ENCODE measurements at places on chromosomes 1 and 21.

DNA sequence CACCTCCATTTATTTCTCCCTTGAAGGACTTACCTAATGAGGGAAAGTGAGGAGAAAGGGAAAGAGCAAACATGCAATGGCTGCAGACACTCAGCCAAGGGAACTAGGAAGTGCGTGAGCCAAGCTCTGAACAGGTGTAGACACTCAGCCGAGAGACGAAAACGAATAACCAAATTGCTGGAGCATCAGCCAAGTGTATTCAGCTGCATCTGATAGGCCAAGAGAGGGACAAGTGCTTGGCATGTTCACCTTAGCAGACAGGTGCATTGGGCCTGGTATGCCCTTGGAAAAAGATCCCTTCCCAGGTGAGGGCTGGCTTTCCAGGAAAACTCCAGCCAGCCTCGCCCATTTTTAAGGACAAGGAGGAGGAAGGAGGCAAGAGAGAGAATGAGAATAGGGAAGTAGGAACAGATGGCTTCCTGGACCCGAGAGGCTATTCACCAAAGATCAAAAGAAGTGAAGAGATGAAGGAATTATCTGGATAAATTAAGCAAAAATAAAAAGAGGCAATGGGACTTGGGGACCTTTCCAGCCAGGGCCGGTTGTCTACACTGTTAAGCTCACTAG lies 184.7 kb downstream of the TOMM20 start:
- DNase-seq = no peak
- no peaks in the 10 kb centered on the region for H3K36me3 ChIP-seq
- H3K27ac ChIP-seq = no peak overlapping the region
- H3K4me1 ChIP-seq = no peaks in the 10 kb centered on the region
- no peak overlapping the region for H3K4me3 ChIP-seq

- H3K4me3 ChIP-seq = no peak overlapping the region
- no peaks in the 10 kb centered on the region for H3K4me1 ChIP-seq
- no peak overlapping the region for H3K27ac ChIP-seq
- no peak for DNase-seq
These were observed 286.6 kb upstream of the ZP4 start for GRCh38 chr1:238177351-238177750.

GRCh38 chr1:94661431-94661932 lies 119.9 kb upstream of the F3 start:
- no peak overlapping the region for H3K27ac ChIP-seq
- no peak for DNase-seq
- H3K4me1 ChIP-seq = no peaks in the 10 kb centered on the region
- H3K36me3 ChIP-seq = no peaks in the 10 kb centered on the region

DNA sequence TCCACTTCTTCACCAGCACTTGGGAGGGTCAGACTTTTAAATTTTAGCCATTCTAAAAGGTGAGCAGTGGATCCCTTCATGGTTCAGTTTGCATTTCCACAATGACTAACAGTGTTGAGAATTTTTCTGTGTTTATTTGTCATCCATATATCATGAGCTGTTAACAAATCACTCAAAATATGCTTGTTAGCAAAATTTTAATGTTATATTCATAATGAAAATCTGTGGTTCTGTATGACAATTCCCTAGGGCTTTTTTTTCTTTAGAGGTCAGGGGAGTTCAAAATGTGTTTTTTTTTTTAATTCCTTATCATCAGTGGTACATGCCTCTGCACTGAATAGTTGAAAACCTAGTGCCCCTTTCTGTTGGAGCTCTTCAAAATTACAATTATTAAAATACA lies 682.2 kb upstream of the ADGRL2 start:
- H3K4me3 ChIP-seq = no peak overlapping the region
- no peaks in the 10 kb centered on the region for H3K36me3 ChIP-seq
- H3K4me1 ChIP-seq = no peaks in the 10 kb centered on the region
- DNase-seq = no peak
- H3K27ac ChIP-seq = no peak overlapping the region

GRCh38 chr1:27103498-27103897 lies 51.4 kb downstream of the SLC9A1 start:
- no peaks in the 10 kb centered on the region for H3K27me3 ChIP-seq
- H3K36me3 ChIP-seq = peaks cover 61% of the 10 kb centered on the region
- no peak overlapping the region for H3K27ac ChIP-seq
- peaks cover 17% of the 10 kb centered on the region for H3K4me1 ChIP-seq
- no peak for DNase-seq
- H3K4me3 ChIP-seq = no peak overlapping the region

GRCh38 chr1:243729956-243730355 lies 120.1 kb downstream of the AKT3 start:
- H3K27ac ChIP-seq = no peak overlapping the region
- no peaks in the 10 kb centered on the region for H3K27me3 ChIP-seq
- H3K4me1 ChIP-seq = peaks cover 20% of the 10 kb centered on the region
- H3K4me3 ChIP-seq = no peak overlapping the region
- H3K36me3 ChIP-seq = no peaks in the 10 kb centered on the region
- DNase-seq = no peak

All from esophagus squamous epithelium (tissue), 5 donors.